Kidney capillary endothelial cell (primary cell): ENCODE measurements at places on chromosomes 5 and 9.

DNA sequence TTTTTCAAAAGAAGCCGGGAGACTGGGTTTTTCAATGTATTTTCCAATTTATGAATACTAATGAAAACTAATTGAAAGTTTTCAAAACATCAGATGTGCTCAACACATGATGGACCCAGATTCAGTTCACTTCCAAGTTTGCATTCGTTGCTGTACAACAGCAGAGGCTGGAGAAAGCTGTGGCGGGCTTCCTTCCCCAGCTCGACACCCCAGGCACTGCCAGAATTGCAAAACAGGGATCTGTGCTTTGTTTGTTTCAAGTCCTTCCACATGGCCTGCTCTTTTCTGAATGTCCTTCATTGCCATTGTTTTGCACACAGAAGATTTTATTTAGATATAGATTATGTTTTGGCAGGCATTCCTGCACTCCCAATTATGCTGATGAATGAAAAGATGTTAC is 30.3 kb upstream of the INSYN2B start:
- no peak for DNase-seq

DNA sequence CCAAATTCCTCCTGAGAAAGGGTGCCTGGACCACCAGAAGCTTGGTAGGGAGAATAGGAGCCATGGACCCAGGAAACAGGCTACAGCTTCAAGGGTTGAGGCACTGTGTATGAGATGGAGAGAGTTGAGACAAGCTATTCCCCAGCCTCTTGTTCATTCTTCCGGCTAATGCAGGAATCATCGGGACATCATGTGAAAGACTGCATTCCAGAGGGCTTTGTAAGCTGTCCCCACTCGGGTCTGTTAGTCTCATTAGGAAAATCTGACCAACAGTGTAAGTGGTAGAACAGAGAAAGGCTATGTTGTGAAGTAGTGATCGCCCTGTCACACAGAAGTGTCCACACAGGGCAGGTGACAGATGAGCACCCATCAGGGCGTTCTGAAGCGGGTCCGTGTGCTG is 81.4 kb downstream of the GABBR2 start:
- DNase-seq: no peak

DNA sequence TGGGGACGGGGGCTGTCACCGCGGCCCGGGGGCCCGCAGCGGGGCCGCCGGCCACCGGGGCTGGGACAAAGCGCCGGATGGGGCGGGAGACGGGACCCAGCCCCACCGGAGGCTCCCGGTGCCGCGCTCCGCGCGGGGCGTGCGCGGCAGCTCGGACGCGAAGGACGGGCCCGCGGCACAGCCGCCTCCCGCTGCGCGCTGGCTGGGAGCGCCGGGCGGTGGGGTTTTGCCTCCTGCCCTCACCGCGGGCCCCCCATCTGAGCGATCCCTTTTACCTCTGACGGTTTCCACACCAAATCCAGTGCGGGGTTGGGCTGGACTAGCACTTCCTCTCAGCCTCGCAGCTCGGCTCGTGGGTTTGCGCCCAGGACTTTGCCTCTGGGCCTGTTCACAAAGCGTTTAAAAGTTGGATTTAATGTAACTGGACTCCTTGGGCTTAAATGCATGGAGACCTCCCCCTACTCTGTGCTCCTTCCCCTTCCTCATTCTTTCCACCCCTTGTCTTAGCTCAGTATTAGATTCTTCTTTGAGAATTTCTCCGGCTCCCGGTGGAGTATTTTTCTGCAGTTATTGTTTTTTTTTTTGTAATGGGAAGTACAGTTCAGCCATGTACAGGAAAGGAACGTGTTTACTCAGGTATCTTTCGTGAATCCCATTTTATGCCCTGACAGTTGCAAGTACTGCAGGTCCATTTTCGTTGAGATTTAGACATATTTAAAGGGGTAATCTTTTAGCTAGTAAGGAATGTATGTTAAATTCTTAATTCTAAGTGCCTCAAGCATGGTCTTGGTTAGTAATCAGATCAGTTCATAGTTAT is 691 bp downstream of the FCHO2 start:
- DNase-seq: peak; percentile 51

DNA sequence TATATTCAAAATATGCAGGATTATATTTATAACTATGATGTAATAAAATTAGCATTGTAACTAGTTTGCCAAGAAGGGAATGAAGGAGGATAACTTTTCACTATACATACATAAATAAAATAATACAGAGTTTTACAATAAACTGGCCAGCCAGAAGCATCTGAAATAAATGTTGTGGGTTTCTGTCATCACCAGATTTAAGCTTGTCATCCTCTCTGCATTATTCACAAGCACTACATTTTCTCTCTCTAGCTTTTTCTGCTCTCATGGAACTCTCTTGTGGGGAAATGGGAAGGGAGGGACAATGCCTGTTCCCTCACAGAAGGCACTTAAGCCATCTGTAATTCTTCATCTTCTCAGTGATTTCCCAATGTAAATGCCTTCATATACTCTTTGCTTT is 626.8 kb downstream of the SEMA5A start:
- DNase-seq: no peak

DNA sequence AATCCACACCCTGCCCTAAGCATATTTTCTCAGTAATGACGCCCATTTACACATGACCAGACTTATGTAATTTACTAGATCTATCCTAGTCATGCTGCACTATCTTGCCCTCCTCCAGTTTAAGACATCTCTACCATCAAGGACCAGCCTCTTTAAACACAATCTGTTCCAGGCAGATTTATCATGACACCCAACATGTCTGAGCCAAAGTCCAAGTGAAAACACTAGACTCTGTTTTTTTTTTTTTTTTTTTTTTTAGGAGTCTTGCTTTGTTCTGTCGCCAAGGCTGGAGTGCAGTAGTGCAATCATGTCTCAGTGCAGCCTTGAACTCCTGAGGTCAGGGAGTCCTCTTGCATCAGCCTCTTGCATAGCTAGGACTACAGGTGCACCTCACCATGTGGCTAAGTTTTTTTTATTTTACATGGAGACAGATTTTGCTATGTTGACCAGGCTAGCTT is 354.6 kb downstream of the ARRDC3 start:
- no peak for DNase-seq

DNA sequence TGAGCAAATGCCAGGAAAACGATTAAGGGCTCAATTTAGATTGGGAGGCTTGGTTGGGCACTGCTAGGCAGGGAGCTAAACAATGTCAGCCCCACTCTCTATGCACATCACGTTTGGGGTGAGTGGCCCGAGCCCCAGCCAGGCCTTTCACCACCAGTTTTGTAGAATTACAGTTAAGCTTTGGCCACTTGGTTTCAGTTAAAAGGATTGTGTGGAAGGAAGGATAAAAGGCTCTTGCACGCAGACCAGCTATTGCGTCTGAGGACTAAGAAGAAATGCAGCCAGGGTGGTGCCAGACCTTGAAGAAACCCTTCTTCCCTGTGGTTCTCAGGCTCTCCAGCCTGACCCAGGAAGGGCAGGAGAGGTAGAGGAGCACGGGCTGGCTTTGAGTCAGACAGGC is 125.3 kb upstream of the SLC44A1 start:
- DNase-seq: no peak

GRCh38 chr9:19741178-19741577 is 47.7 kb downstream of the SLC24A2 start:
- no peak for DNase-seq

GRCh38 chr5:82176115-82176814 is 101.9 kb downstream of the RPS23 start:
- DNase-seq: no peak

DNA sequence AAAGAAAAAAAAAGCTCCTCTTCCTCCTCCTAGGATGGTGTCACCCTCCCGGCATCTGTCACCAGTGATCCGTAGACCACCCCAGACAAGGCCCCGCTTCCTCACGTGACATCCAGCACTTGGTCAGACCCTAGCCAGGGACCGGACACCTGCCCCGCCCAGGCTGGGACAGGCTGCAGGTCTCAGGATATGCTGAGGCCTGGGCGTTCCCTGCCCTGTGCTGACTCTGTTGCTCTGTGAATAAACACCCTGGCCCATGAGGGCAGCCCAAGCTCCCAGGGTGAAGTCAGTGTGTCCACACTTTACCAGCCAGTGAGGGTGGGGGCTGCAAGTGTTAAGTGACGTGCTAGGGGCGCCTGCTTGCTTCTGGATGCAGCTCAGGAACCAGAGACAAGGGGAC is 5.6 kb downstream of the EDF1 start:
- no peak for DNase-seq

- no peak for DNase-seq
These were observed 11.6 kb upstream of the WHRN start for GRCh38 chr9:114516913-114517312.

DNA sequence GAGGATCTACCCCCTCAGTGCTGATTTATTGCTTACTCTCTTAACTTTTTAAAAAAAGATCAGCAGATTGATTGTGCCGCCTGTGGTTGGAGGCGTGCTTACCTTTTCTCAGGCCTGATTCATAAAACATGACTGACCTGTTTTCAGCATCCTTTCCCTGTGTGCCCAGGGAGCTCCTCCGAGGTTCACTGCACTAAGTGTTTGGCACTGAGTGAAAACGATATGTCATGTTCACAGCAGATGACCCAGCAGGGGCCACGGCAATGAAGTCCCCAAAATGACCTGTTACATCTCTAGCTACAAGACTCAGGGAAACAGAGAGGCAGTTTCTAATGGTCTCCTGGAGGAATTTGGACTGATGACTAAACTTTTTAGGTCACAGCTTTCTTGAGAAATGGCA is 69.9 kb downstream of the INSYN2B start:
- no peak for DNase-seq
